Neural crest cell (in vitro differentiated cells): ENCODE measurements at places on chromosomes 1 and 21. TPM values are rescaled to one million over a fixed set of nuclear protein-coding genes. Genes with fewer than 3 reads are reported as not detected.
A peak's percentile ranks its signal among the peaks of the same experiment; 100 is the strongest.

GRCh38 chr1:21937372-21938121 is 437 bp upstream of the HSPG2 start:
- peak overlapping the region; percentile 95 for H3K27ac ChIP-seq
- H3K4me3 ChIP-seq = peak overlapping the region; percentile 88
- no peaks in the 10 kb centered on the region for H3K27me3 ChIP-seq
- peak; percentile 78 for DNase-seq

DNA sequence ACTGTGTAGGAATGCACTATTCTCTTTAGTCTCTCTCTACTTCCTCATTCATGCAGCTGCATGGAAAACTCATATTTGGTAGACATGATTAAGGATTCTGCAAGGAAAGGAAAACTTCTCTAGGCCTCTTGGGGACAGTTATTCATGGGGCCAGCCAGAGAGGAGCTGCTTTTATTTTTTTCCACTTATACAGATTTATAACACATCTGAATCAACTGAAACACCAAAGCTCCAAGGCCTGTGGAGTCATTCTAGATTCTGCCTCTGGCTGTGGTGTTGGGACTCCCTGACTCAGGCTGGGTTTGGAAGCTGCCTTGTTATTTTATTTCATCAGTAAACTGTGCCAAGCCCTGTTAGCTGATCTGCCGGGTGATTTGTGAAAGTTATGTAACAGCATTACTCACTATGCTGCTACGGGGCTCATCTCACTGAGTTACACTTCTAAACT is 83.9 kb upstream of the EDEM3 start:
- H3K27me3 ChIP-seq = no peaks in the 10 kb centered on the region
- no peaks in the 10 kb centered on the region for H3K4me1 ChIP-seq
- H3K36me3 ChIP-seq = no peaks in the 10 kb centered on the region

DNA sequence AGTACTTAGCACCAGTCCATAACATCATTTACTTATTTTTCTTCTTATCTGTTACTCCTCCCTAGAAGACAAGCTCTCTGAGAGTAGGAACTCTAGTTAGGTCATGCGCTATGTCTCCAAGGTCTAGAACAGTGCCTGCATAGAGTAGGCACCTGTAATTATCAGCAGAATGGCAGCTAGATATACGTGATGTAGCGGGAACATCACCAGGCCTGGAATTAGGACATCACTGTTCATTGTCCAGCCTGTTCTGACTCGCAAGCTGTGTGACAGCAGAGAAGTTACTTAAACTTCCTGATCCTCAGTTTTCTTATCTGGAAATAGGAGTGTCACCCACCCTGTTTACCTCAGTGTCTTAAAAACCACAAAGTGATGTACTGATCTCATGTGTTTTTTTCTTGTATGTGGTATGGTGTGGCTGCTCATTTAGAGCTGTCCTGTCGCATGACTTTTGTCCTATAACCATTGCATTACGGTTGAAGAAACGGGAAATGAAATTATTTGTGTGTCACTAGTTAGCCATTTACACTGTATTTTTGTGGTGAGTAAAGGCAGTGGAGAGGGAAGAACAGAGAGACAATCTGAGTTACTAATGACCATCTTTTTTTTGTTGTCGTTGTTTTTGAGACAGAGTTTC is 37.1 kb upstream of the EXO1 start:
- no peak overlapping the region for H3K4me3 ChIP-seq
- H3K4me1 ChIP-seq = no peaks in the 10 kb centered on the region
- H3K36me3 ChIP-seq = no peaks in the 10 kb centered on the region
- no peaks in the 10 kb centered on the region for H3K27me3 ChIP-seq

Gene LEPROT
- total RNA-seq = 31.0 and 33.7 TPM in 2 replicates

DNA sequence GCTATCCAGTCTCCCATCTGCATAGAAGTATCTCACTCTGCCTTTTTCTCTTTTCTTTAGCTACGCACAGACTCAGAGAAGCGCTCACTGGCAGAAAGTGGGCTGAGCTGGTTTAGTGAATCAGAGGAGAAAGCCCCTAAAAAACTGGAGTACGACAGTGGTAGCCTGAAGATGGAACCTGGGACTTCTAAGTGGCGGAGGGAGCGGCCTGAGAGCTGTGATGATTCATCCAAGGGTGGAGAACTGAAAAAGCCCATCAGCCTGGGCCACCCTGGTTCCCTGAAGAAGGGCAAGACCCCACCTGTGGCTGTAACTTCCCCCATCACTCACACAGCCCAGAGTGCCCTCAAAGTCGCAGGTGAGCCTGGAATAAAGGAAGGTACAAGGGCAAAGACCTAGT is 48.0 kb upstream of the IPO9 start:
- H3K27me3 ChIP-seq = no peaks in the 10 kb centered on the region
- H3K27ac ChIP-seq = no peak overlapping the region
- peaks cover 33% of the 10 kb centered on the region for H3K36me3 ChIP-seq
- DNase-seq = no peak

Gene NHLH1
- 10.0 and 10.6 TPM in 2 replicates for total RNA-seq

- no peak overlapping the region for H3K27ac ChIP-seq
- peaks cover 21% of the 10 kb centered on the region for H3K4me1 ChIP-seq
- no peaks in the 10 kb centered on the region for H3K36me3 ChIP-seq
- no peak for DNase-seq
- H3K4me3 ChIP-seq = no peak overlapping the region
These were observed 11.0 kb upstream of the TNFRSF8 start for GRCh38 chr1:12052008-12052573.

Gene ZNF593OS
- total RNA-seq = not detected in 2 replicates

GRCh38 chr1:202106340-202107254 is 16.1 kb upstream of the GPR37L1 start:
- no peak overlapping the region for H3K4me3 ChIP-seq
- H3K4me1 ChIP-seq = peaks cover 18% of the 10 kb centered on the region
- H3K27ac ChIP-seq = no peak overlapping the region
- no peaks in the 10 kb centered on the region for H3K36me3 ChIP-seq
- no peak for DNase-seq

- no peaks in the 10 kb centered on the region for H3K4me1 ChIP-seq
- peaks cover under 1% of the 10 kb centered on the region for H3K36me3 ChIP-seq
- H3K27me3 ChIP-seq = peaks cover 41% of the 10 kb centered on the region
- no peak for DNase-seq
- H3K4me3 ChIP-seq = no peak overlapping the region
- no peak overlapping the region for H3K27ac ChIP-seq
These were observed 2.3 kb downstream of the MX1 start for GRCh38 chr21:41428311-41428710.

- no peak for DNase-seq
- H3K27ac ChIP-seq = no peak overlapping the region
- no peaks in the 10 kb centered on the region for H3K4me1 ChIP-seq
- H3K4me3 ChIP-seq = no peak overlapping the region
These were observed 6.1 kb downstream of the SLC22A15 start for GRCh38 chr1:115982400-115982799.

DNA sequence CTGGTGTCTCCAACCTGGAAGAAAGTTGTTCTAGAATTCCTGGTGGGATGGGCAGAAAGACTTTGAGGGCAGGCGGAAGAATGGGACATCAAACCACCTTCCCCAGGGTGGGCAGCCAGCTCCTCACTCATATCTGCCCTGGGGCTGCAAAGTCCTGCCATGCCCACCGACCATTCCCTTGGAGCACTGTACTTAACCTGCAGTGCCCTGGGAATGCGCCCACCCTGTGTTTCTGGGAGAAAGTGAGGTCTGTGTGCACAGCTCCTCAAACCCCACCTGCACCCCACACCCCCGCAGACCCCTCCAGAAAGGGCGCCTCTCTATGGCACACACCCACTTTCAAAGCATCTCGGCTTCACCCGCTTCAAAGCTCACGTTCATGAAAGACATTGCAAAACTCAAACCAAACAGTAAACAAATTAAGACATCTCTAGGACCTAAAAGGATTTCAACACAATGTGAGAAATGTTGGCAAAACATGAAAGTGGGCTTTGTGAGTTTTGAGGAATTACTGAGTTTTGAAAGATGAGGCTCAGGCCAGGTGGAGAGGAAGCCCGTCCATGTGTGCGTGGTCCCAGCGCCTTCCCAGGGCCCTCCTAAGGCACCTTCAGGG is 25.1 kb downstream of the KRTAP10-1 start:
- H3K4me3 ChIP-seq = no peak overlapping the region
- no peaks in the 10 kb centered on the region for H3K4me1 ChIP-seq
- no peaks in the 10 kb centered on the region for H3K36me3 ChIP-seq

- no peaks in the 10 kb centered on the region for H3K36me3 ChIP-seq
- no peak overlapping the region for H3K27ac ChIP-seq
- H3K4me1 ChIP-seq = no peaks in the 10 kb centered on the region
- H3K27me3 ChIP-seq = peaks cover 2% of the 10 kb centered on the region
These were observed 119.2 kb upstream of the NGF start for GRCh38 chr1:115457289-115457688.

GRCh38 chr1:210252621-210253051 is 20.0 kb downstream of the SERTAD4 start:
- no peak overlapping the region for H3K27ac ChIP-seq
- H3K36me3 ChIP-seq = no peaks in the 10 kb centered on the region
